ENCODE measurements at places on chromosomes 3 and 15. TPM values are rescaled to one million over a fixed set of nuclear protein-coding genes. Genes with fewer than 3 reads are reported as not detected.

The KLHL24 gene
- total RNA-seq = 41.3 TPM

- no peak for DNase-seq
These were observed 172.8 kb downstream of the PLCH1 start for GRCh38 chr3:155572085-155572484.

- no peak for DNase-seq
These were observed 522.6 kb upstream of the SEMA6D start for GRCh38 chr15:47194718-47195117.

DNA sequence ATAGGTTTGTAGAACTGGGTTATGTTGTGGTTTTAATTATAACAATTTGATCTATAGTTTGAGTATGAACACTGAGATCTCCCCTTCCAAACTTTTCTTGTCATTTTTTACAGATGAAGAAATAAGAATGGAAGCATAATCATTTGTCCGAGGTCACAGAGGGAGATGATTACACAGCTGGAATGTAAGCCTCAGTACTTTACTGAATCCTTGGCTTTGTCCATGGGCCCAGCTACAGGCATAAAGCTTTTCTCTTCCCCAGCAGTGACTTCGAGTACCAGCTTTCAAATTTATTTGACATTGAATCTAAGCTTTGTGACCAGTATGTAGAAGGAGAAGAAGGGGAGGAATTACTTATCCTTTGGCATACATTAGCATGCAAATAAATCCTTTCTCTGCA lies 80.9 kb upstream of the DCBLD2 start:
- no peak for DNase-seq

GRCh38 chr3:152151216-152151876 lies 117.4 kb upstream of the MBNL1 start:
- no peak for DNase-seq

GRCh38 chr3:71095511-71096291 lies 487.8 kb downstream of the FOXP1 start:
- DNase-seq = no peak

All from A172 (cell line).